ENCODE measurements at places on chromosomes 1 and 21.
A peak's percentile ranks its signal among the peaks of the same experiment; 100 is the strongest.

- DNase-seq: no peak
These were observed 75.7 kb upstream of the KCNJ15 start for GRCh38 chr21:38181096-38181495.

DNA sequence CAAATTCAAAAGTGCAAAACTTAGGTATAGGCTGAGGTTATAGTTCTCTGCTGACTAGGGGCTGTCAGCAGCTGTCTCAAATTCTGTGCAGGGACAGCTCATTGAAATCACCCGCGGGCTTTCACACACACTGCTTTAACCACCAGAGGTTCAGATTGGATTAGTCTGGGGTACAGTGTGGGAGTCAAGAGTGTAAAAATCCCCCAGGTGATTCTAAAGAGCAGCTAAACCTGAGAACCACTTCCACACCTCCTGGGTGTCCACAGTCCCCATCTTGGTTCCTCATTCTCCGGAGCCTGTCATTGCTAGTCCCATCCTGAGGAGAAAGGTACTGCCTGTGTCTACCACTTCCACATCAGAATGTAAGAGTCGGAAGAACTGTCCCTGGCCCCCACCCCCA is 9.9 kb upstream of the TDRD10 start:
- no peak for DNase-seq

GRCh38 chr1:160001440-160001839 is 30.4 kb downstream of the PIGM start:
- no peak for DNase-seq

DNA sequence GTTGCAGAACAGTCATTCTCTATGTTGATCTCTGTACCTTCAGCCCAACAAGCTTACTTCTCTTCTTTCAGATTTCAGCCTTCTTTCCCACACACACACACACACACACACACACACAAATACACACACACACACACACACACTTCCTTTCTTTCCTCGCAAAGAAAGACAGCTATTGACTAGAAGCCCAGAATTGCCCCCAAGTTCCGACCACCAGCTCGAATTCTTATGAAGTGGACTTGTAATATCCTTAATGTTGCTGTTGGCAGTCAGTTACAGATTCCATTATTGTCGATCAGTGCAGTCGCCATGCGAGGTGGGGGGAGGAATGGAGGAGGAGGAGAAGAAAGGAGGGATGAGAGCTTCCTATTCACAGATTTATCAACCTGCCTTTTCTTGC is 125.5 kb downstream of the CLEC20A start:
- DNase-seq: peak; percentile 33

DNA sequence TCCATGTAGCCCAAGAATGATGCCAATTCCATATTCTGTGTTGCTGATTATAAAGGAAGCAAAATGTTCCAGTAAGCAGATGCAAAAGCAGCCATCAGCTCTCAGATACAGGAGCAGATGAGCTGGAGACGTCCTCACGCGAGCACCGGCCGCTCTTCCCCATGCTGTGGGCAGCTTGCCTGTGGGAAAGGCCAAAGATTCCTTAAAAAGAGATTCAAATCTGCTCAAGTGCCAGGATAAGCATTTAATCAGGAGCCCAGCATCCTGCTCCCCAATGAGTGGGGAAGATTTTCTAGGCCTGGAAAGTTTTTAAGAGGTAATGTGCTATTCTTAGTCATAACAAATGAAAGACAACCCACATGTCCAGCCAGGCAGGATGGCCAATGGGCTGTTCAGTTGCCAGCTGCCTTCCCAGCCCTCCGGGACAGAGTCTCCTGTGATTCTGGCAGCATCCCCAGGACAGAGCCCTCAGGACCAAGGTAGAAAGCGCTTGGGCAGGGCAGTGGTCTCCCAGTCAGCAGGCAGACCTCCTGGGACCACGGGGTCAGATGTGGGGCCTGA is 108.2 kb upstream of the TMPRSS2 start:
- DNase-seq: no peak

DNA sequence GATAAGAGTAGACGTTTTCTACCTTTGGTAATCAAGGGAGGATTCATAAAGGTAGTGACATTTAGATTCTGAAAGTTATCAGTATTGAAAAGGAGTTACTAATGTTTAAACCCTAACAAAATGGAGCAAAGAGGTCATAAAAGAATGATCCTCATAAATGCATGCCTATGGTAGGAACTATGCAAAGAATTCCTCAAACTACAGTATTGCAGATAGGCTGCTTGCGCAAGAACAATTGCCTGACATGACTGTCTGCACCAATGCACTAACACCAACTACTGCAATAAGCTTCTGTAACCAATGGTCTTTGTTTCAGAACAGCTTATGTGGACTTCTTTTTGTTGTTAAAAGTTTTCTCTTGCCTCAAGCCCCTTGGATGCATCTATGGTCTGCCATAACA is 597.3 kb upstream of the ADGRL4 start:
- no peak for DNase-seq

- DNase-seq: no peak
These were observed 30.5 kb downstream of the ENO1 start for GRCh38 chr1:8847990-8848389.

- no peak for DNase-seq
These were observed 15.3 kb downstream of the CD2 start for GRCh38 chr1:116769561-116769977.

GRCh38 chr1:47650611-47651010 is 212.8 kb downstream of the FOXD2 start:
- DNase-seq: no peak

DNA sequence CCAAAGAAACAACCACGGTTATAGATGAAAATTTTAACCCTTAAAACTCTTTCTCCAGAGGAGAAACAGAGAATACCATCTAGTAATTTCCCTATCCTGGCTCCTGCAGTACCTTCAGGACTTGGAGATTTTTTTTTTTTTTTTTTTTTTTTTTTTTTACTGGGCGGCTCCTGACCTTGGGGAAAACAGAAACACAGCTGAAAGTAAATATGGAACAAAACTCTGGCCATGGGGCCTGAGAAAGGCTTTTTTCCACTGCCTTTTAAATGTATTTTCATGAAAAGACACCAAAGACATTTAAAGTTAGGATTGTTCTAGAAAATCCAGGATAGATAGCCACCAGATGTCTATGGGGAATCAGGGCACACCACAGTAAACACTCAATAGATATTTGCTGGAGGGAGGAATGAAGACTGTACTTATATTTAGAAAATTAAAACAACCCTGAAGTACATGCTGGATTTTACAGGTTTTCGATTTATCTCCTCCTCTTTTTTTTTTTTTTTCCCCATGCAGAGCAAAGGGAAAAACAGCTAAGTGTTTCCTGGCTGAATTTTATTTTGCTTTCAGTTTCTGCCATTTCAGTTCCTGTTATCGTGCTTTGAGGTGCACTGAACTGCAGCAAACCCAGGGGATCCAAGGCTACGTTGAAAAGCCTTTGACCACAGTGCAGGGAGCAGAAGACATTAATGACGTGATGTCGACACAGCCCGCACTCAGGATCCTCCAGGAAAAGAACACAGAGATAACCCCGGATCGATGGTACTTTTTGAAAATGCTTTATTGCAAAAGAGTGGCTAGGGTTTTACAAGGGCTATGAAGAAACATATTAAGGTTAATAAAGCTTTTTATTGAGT is 35.7 kb upstream of the CNN3 start:
- DNase-seq: no peak

- no peak for DNase-seq
These were observed 10.6 kb downstream of the SOD1 start for GRCh38 chr21:31670070-31670469.

GRCh38 chr1:183586455-183586854 is 3.8 kb downstream of the NCF2 start:
- no peak for DNase-seq

- no peak for DNase-seq
These were observed 721.9 kb upstream of the ADAMTS5 start for GRCh38 chr21:27688773-27689172.

DNA sequence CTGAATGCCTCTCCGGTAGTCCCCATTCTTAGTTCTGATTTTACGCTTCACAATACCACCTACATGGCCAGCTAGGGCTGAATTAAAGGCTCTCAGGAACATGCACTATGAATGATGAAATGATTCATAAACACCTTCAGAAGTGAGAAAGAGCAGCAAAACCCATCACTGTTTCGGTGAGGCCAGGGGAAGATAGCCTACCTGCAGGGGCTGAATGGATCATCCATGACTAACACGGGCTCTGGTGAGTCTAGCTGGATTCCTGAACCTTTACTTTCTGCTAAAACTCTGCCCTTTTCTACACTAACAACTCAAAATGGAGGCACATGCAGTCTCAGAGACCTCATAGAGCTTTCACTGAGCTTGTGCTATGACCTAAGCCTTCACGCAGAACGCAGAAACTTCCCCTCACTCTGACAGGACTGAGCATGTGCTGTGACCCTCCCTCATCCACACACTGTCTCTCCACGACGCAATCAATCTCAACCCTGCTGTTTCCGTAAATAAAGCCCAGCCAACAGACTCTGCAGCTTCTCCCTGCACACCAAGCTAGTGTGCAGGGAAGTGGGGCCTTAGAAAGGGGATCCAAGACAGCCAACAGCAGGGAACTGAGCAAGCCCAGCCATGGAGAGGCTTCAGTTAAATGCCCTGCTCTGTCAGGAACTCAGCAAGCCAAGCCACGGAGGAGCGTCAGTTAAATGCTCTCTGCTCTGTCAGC is 207.8 kb downstream of the SLC45A1 start:
- DNase-seq: peak; percentile 83

DNA sequence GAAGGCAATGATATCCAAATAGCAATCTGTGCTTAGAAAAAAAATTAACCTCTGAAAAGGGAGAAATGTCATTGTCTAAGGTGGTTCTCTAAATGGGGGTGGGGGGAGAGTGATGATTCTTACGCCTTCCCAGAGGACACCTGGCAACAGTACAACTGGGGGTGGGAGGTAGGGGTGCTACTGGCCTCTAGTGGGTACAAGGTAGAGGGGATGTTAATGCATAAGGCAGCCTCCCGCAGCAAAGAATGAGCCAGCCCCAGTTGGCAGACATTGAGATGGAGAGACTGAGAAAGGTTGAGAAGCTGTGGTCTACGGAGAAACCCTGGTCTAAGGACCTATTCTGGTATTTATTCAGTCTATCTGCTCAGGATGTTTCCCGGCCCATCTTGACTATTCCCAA is 472.2 kb upstream of the RUNX1 start:
- DNase-seq: peak; percentile 23

DNA sequence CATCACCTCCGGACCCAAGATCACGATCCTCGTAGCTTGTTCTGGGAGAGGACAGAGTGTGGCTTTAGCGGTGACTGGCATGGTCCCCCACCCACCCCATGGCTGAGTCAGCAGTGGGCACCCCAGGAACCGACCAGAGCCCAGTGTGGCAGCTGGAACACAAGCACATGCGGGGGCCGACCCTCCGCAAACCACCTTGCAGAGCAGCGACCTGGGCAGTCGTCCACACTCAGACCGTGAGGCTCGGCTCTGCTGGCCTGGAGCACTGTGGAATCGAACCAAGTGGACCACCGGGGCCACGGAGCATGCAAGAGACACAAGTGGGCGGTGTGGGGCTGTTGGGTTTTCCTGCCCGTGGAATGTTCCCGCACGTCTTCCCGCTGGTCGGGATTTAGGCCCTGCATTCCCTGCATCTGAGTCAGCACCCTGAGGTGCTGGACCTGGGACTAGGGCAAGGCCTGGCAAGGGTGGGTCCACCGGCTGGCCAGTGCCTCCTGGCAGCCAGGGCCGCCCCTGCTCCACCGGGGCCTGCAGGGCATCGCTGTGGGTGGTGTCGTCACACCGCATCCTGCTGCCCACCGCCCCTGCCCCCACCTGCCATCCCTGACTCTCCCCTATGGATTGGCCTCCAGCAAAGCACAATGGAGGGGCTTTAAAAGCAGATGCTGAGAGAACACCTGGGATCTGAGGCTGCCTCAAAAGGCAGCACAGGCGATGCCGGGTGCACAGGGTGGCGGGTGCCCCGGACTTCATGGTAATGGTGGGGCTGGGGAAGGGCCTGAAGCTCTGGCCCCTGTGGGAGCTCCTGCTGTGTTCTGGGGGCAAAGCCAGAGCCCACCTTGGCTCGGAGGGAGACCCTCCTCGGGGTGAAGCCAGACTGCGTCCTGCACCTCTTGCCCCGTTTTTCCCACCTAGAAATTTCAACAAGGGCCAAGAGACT is 18.5 kb downstream of the MORN1 start:
- no peak for DNase-seq

GRCh38 chr1:68782890-68783289 is 286.0 kb upstream of the DEPDC1 start:
- DNase-seq: no peak

DNA sequence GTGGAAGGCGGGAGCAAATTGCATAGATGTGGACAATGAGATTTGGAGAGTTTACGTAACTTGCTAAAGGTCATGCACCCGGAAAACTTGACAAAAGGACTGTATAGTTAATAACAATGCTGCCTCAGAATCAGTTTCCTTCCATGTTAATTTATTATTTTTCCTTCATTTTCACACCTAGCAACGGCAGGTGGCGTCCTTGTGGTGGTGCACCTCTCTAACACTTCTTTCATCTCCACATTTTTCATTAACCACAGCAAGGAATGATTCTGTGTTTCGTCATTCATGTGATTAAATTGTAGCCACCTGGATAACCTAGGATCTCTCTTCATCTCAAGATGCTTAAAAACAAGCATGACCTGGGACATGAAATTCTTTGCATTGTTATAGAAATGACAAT is 2133.0 kb downstream of the NCAM2 start:
- peak; percentile 8 for DNase-seq

DNA sequence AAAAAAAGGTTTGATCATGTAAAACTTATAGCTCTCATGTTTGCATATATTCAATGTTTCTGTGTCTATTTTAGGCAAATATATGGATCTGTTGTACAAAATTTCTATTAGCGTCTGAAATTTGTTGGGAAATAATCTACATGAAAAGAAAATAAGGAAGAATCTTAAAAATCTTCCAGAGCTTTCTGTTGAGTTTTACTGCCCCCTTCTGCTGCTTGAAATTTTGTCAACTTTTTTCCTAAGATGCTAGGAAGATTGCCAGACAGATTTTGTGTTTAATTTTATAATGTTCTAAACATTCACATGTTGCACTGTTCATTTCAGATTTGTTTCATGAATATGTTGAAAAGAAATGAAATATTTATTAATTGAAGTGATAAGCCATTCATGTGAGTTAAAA is 2.5 kb upstream of the PTGS2 start:
- no peak for DNase-seq

GRCh38 chr1:56200442-56200841 is 378.9 kb downstream of the PLPP3 start:
- no peak for DNase-seq

DNA sequence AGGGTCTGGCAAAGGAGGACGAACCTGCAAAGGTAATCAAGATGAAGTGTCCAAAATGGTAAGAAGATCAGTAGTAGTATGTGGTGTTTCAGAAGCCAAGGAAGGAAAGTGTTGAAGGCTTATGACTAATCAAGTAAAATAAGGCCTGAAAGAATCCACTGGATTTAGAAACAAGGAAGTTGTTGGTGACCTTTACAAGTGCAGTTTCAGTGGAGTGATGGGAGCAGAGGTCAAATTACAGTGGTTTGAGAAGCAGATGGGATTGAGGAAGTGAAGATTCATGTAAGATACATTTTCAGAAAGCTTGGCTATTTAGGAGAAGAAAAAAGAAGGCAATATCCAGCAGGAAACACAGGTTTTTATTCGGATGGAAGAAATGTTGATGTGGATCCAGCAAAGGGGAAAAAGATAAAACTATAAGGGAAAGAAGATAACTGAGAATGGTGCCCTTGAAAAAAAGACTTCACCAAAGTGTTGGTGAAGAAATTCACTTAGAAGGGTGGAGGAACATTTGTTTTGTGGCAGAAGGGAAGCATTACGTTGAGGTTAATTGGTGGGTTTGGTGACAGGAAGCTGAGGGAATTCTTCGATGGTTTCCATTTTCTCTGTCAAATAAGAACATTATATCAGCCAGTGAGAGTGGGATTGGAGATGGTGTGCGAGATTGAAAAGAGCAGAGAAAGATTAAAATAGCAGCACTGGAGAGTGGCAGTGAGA is 2.1 kb downstream of the ARMH1 start:
- no peak for DNase-seq

Measured in neural progenitor cell (in vitro differentiated cells).